Endothelial cell of umbilical vein (primary cell): ENCODE measurements at places on chromosomes 3 and 15. TPM values are rescaled to one million over a fixed set of nuclear protein-coding genes. Genes with fewer than 3 reads are reported as not detected.

GRCh38 chr15:78421238-78421965 is 16.6 kb upstream of the IREB2 start:
- DNase-seq: no peak
- H3K4me3 ChIP-seq: no peak overlapping the region
- H3K4me1 ChIP-seq: no peaks in the 10 kb centered on the region
- H3K27me3 ChIP-seq: peaks cover 11% of the 10 kb centered on the region
- H3K27ac ChIP-seq: no peak overlapping the region
- H3K36me3 ChIP-seq: no peaks in the 10 kb centered on the region

GRCh38 chr15:29066838-29067237 is 181.1 kb downstream of the APBA2 start:
- H3K27ac ChIP-seq: no peak overlapping the region
- no peak for DNase-seq
- H3K4me1 ChIP-seq: no peaks in the 10 kb centered on the region
- no peak overlapping the region for H3K4me3 ChIP-seq

DNA sequence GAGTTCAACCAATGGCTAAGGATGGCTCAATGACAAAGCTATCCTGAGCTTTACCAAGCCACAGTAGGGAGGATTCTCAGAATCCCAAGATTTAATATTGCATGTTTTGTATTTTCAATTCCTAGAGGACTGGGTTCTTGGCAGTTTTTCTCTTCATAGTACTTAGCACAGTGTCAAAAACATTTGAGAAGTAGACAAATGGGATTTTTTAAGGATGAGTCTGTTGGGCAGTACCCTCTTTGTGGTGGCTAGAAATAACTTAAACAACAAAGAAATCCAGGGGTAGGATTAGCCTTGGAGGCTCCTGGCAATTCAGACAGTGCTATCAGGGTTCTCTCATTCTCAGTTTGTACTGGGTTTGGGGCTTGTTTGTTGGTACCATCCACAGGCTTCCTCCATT is 212.8 kb upstream of the RORA start:
- no peak overlapping the region for H3K4me3 ChIP-seq
- peaks cover 7% of the 10 kb centered on the region for H3K27me3 ChIP-seq
- no peak overlapping the region for H3K27ac ChIP-seq
- no peak for DNase-seq

DNA sequence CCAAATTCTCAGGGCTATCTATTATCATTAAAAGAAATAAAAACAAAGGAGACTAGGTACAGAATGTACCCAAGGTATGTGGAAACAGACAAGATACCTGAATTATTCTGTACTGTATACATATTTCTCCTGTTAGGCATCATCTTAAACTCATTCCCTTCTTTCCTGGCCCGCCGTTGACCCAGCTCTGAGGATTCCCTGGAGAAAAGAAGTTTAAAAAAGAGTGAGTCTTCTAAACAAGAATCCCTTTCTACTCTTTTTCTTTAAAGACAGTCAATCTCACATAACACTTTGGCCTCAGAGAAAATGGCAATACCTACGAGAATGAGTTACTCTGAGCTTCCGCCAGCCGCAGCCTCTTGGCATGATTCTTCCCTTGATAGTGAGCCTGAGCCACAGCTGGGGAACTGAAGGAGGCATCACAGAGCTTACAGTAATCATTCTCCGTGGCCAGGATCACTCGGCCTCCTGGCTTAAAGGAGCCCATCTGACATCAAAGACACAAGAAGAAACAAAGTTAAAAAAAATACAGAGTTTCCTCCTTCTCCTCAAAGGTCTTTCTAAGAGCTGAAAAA is 44.2 kb downstream of the ZMAT3 start:
- no peak overlapping the region for H3K4me3 ChIP-seq
- no peaks in the 10 kb centered on the region for H3K27me3 ChIP-seq
- no peak for DNase-seq

- H3K27ac ChIP-seq: no peak overlapping the region
- peaks cover 7% of the 10 kb centered on the region for H3K27me3 ChIP-seq
- H3K4me1 ChIP-seq: no peaks in the 10 kb centered on the region
- no peak for DNase-seq
These were observed 35.9 kb upstream of the TFRC start for GRCh38 chr3:196117809-196118208.

- peaks cover 20% of the 10 kb centered on the region for H3K36me3 ChIP-seq
- H3K27ac ChIP-seq: no peak overlapping the region
- H3K4me1 ChIP-seq: peaks cover 3% of the 10 kb centered on the region
- no peak for DNase-seq
These were observed 6.4 kb upstream of the GHRL start for GRCh38 chr3:10299175-10299574.

DNA sequence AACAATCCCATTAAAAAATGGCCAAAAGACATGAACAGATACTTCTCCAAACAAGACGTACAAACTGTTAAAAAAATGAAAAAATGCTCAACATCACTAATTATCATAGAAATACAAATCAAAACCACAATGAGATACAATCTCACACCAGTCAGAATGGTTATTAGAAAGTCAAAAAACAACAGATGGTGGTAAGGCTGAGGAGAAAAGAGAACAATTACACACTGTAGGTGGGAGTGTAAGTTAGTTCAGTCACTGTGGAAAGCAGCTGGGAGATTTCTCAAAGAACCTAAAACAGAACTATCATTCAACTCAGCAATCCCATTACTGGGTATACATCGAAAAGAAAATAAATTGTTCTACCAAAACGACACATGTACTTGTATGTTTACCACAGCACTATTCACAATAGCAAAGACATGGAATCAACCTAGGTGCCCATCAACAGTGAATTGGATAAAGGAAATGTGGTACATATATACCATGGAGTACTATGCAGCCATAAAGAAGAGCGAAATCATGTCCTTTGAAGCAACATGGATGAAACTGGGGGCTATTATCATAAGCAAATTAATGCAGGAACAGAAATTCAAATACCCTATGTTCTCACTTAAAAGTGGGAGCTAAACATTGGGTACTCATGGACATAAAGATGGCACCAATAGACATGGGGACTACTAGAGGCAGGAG is 51.5 kb downstream of the MYO1E start:
- H3K36me3 ChIP-seq: no peaks in the 10 kb centered on the region
- no peaks in the 10 kb centered on the region for H3K4me1 ChIP-seq
- no peak overlapping the region for H3K27ac ChIP-seq
- no peak for DNase-seq
- H3K4me3 ChIP-seq: no peak overlapping the region

DNA sequence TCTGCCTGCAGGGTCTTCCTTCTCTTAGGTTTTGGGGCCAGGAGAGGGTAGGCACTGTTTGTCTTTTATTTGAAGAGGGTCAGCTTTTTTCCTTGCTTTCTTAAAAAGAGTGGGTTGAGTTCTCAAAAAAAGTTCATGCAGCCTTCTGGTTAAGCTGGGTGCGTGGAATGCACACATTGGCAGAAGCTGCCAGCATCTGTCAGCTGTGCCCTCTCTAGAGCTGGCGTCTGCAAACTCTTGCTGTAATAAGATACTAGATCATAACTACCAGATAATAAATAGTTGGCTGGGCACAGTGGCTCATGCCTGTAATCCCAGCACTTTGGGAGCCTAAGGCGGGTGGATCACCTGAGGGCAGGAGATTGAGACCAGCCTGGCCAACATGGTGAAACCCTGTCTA is 373.4 kb downstream of the OCA2 start:
- H3K4me3 ChIP-seq: no peak overlapping the region
- H3K4me1 ChIP-seq: no peaks in the 10 kb centered on the region
- no peaks in the 10 kb centered on the region for H3K27me3 ChIP-seq
- DNase-seq: no peak

- no peaks in the 10 kb centered on the region for H3K27me3 ChIP-seq
- no peak overlapping the region for H3K27ac ChIP-seq
- no peaks in the 10 kb centered on the region for H3K36me3 ChIP-seq
- DNase-seq: no peak
- no peaks in the 10 kb centered on the region for H3K4me1 ChIP-seq
These were observed 12.8 kb downstream of the LRRC28 start for GRCh38 chr15:99264125-99264524.

DNA sequence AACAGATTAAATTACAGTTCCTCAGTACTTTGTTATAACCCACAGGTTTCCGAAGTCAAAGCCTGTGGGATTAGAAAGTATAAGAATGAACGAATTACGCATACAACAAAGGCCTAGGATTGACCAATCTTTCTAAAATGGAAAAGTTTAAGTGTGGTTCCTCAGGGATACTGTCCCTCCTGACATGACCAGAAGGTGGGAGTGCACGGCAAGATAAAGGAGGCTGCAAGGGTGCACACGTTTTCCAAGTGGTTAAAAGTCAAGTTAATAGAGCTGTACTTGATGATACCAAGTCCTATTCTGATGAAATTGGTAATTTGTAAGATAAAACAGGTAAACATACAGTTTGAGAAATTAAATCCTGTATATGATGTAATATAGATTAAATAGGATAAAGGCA is 96.2 kb downstream of the ALDH1A2 start:
- H3K27ac ChIP-seq: no peak overlapping the region
- H3K27me3 ChIP-seq: no peaks in the 10 kb centered on the region
- no peaks in the 10 kb centered on the region for H3K36me3 ChIP-seq
- DNase-seq: peak; percentile 46

GRCh38 chr3:191985691-191986090 is 524.7 kb downstream of the PYDC2 start:
- H3K36me3 ChIP-seq: no peaks in the 10 kb centered on the region
- peak; percentile 19 for DNase-seq
- no peaks in the 10 kb centered on the region for H3K27me3 ChIP-seq
- no peaks in the 10 kb centered on the region for H3K4me1 ChIP-seq
- no peak overlapping the region for H3K27ac ChIP-seq
- no peak overlapping the region for H3K4me3 ChIP-seq

GRCh38 chr15:67823314-67824196 is 1.8 kb upstream of the SKOR1 start:
- peaks cover 96% of the 10 kb centered on the region for H3K27me3 ChIP-seq
- no peak overlapping the region for H3K4me3 ChIP-seq
- DNase-seq: no peak
- no peaks in the 10 kb centered on the region for H3K36me3 ChIP-seq
- H3K4me1 ChIP-seq: peaks cover 2% of the 10 kb centered on the region

DNA sequence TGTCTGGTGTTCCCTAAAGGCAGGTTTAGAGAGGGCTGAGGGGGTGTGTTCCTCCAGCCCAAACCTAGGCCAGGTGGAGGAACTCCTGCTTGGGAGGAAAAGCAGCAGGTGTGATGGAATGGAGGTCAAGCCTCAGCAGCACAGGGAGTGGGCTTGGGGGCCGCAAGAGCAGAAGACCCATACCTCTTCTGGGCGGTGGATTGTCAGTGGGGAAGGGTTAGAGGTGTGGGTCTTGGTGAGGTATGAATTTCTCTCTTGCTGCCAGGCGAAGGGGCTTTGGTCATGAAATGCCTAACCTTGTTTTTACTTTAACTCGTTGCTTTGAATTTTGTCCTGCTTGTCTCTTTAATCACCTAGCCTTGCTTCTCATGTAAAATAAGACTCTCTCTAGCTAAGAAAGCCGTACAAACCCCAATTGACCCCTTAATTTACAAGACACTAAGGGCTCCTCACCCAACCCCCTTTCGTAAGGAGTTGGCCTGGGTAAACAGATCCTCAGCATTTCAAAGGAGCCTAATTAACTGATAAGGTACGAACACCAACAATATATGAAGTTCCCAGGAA is 38.9 kb downstream of the DHX30 start:
- H3K4me3 ChIP-seq: no peak overlapping the region
- H3K27ac ChIP-seq: no peak overlapping the region

GRCh38 chr3:172040981-172041963 is 1.9 kb downstream of the FNDC3B start:
- no peaks in the 10 kb centered on the region for H3K36me3 ChIP-seq
- H3K4me1 ChIP-seq: peaks cover 48% of the 10 kb centered on the region
- H3K27ac ChIP-seq: peak overlapping the region; percentile 96
- DNase-seq: no peak
- H3K4me3 ChIP-seq: peak overlapping the region; percentile 99
- no peaks in the 10 kb centered on the region for H3K27me3 ChIP-seq

DNA sequence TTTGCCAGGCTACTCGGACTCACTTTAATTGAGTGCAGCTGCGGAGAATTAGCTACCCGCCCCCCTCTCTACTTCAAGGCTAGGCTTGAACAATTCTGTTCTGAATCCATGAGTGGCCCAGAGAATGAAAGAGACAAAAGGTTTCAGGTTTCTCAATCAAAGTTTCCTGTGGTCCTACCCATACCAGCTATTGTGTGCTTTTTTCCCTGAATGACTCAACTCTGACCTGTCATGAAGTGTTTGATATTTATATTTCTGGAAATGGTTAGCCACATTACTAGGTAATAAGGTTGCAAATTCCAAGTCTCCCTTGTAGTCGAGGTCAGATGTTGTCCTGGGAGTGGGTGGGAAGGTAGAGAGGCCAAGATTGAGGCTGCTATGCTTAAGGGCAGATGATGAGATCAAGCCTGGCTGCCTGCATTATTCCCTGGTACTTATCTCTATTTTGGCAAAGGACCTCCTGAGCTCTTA is 392.7 kb upstream of the TBL1XR1 start:
- H3K36me3 ChIP-seq: no peaks in the 10 kb centered on the region
- H3K27me3 ChIP-seq: no peaks in the 10 kb centered on the region
- H3K27ac ChIP-seq: no peak overlapping the region
- peaks cover 5% of the 10 kb centered on the region for H3K4me1 ChIP-seq

GRCh38 chr3:139044366-139045210 is at the start of gene PRR23C:
Gene PRR23C (minus strand): TSS chr3:139044892. CDS start chr3:139044620, 272 bp downstream.
- no peak for DNase-seq
- no peaks in the 10 kb centered on the region for H3K36me3 ChIP-seq
- H3K4me1 ChIP-seq: no peaks in the 10 kb centered on the region
- H3K4me3 ChIP-seq: no peak within 1 kb of the TSS
- no peaks in the 10 kb centered on the region for H3K27me3 ChIP-seq

GRCh38 chr15:64687688-64688087 is 87.7 kb downstream of the RBPMS2 start:
- no peak overlapping the region for H3K27ac ChIP-seq
- no peaks in the 10 kb centered on the region for H3K4me1 ChIP-seq
- H3K36me3 ChIP-seq: peaks cover 31% of the 10 kb centered on the region
- no peak overlapping the region for H3K4me3 ChIP-seq
- DNase-seq: no peak
- no peaks in the 10 kb centered on the region for H3K27me3 ChIP-seq

- no peaks in the 10 kb centered on the region for H3K27me3 ChIP-seq
- H3K4me3 ChIP-seq: no peak overlapping the region
- H3K27ac ChIP-seq: no peak overlapping the region
These were observed 319.4 kb downstream of the NEK10 start for GRCh38 chr3:27049792-27050191.

The COPG1 gene
- total RNA-seq: 202 and 203 TPM in 2 replicates

The ATP13A4 gene
- 1.0 TPM in 1 of 2 replicates, not detected in the other for total RNA-seq

The ITIH1 gene
- not detected in 2 replicates for total RNA-seq

The CCDC13 gene
- total RNA-seq: 0.82 and 1.2 TPM in 2 replicates

The SRGAP3 gene
- not detected in 2 replicates for total RNA-seq

The SPSB4 gene
- 0.14 and 0.22 TPM in 2 replicates for total RNA-seq

The AGBL1 gene
- total RNA-seq: not detected in 2 replicates

The PLSCR5 gene
- not detected in 2 replicates for total RNA-seq

The PTX3 gene
- 149 and 172 TPM in 2 replicates for total RNA-seq
